AG08395 (cell line): ENCODE measurements at places on chromosomes 13 and 19.

- DNase-seq = no peak
These were observed 28.3 kb upstream of the PCDH9 start for GRCh38 chr13:67258482-67258881.

- no peak for DNase-seq
These were observed 13.3 kb downstream of the IFT88 start for GRCh38 chr13:20580257-20580656.

GRCh38 chr19:56118666-56119581 is 2.2 kb downstream of the ZNF787 start:
- no peak for DNase-seq

DNA sequence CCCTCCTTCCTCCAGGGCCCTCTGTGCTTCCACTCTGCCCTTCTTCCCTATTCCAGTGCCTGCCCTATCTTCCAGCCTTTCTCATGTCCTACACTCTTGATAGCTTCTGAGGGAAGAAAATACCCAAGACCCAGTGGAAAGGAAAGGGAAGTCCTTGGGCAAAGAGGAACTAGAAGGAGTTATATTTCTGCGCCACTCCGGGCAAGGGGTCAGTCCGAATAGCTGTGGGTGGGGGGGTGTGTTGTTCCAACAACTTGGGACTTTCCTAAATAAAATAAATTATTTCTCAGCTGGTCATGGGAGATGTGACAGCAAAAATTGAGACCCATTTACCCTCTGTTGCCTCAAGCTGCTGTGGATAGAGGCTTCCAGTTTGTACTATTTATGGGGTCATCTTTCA is 23.2 kb downstream of the CABP5 start:
- no peak for DNase-seq

GRCh38 chr19:41541990-41542584 is 33.9 kb upstream of the CEACAM21 start:
- no peak for DNase-seq

DNA sequence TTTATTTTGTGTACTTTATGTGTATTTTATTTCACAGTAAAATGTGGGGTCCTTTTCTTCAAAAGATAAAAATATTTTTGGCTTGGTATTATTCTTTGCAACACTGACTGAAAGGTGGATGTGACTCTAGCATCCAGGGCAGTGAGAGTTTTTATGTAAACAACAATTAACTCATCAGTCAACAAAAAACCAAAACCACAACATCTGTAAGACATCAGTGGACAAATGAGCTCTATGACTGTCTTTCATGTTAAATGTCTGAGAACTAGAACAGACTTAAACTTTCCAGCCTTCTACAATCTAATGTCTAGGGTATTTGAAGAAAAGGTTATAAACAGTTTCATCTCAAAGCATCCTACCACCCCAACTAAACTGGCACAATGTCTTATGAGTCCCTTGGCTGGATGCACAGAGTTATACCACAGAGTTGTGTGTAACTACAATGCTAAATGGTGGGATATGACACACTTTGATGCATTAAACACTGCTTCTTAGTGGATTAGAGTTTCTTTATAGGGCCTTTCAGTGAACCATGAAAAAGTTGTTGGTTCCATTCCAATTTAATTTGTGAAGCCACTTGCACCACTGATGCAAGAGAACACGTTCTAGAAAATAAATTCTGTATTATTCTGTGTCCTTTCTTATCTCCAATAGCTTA is 544.2 kb upstream of the KLF12 start:
- DNase-seq = no peak
